ENCODE measurements at places on chromosomes 11 and 22.

- no peak for DNase-seq
These were observed 12.3 kb downstream of the STARD10 start for GRCh38 chr11:72781313-72782080.

DNA sequence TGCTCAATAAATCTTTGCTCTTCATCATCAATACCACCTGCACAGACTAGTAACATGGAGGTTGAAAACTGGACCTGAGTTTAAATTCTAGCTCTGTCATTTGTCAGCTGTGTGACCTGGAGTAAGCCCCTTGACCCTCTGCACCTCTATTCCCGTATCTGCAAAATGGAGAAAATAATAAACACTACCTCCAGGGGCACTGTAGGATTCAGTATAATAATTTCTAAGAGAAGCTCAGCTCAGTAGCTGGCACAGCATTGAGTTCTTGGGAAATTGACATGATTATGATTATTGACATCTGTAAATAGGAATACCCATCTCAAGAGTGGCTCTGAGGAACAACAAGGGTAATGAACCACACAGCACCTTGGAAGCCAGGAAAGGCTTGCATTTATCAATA, 78.4 kb downstream of the MN1 start:
- no peak for DNase-seq

DNA sequence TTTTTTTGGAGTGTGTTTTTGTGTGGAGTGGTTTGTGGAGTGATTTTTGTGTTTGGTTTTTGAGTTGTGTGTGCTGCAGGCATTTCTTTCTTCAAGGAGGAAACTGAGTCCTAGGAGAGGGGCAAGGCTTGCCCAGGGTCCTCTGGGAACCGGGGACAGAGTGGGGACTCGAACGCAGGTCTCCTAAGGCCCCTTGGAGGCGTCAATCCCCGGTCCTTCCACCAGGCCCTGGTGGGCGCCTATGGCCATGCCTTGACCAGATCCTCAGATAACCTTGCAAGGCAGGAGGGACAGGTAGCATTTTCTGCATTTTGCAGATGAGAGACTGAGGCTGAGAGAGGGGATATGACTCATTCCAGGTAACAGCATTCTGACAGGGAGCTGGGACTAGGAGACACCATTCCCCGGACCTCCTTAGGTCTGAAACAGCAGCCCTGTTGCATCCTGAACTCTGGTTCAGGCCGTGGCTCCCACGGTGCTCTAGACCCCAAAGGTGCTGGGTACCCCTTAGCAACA, 39.1 kb downstream of the MYO7A start:
- no peak for DNase-seq

DNA sequence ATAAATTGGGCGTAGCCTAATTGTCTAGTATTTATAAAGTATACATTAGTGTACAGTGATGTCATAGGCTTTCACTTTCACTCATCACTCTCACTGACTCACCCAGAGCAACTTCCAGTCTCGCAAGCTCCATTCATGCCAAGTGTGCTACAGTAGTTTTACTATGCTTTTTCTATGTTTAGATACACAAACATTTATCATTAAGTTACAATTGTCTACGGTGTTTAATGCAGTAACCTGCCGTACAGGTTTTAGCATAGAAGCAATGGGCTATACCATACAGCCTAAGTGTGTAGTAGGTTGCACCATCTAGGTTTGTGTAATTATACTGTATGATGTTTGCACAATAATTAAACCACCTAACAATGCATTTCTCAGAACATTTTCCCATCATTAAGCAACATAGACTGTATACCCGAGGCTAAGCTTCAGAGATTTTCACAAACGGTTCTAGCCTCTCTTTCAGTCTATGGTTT, 17.5 kb downstream of the OR9G1 start:
- DNase-seq = no peak

- DNase-seq = no peak
These were observed 6.5 kb upstream of the MFNG start for GRCh38 chr22:37492428-37493344.

Measured in dorsolateral prefrontal cortex (tissue), 122 donors.